Choroid plexus epithelial cell (primary cell): ENCODE measurements at places on chromosomes 3 and 15.

DNA sequence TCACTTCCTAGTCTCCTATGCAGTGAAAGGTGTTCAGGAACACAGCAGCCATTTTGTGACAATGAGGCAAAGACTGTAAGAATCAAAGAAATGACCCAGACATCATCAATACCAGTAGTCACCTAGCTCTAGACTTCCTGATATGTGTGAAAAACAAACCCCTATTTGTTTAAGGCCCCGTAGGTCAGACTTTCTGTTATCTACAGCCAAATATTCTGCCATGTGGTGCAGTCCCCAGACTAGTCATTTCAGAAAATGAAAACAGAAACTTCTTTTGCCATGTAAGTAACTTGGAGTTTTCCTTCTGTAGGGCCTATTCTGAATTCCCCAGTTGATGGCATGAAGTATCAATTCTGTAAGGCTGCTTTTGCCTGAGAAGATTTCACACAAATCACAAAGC is 181.7 kb upstream of the SNTN start:
- DNase-seq = no peak

- DNase-seq = no peak
These were observed 285.0 kb downstream of the CLSTN2 start for GRCh38 chr3:140219923-140220452.

- DNase-seq = no peak
These were observed 17.0 kb upstream of the SENP7 start for GRCh38 chr3:101529816-101530685.

- DNase-seq = no peak
These were observed 60.7 kb downstream of the FSIP1 start for GRCh38 chr15:39721893-39722292.

DNA sequence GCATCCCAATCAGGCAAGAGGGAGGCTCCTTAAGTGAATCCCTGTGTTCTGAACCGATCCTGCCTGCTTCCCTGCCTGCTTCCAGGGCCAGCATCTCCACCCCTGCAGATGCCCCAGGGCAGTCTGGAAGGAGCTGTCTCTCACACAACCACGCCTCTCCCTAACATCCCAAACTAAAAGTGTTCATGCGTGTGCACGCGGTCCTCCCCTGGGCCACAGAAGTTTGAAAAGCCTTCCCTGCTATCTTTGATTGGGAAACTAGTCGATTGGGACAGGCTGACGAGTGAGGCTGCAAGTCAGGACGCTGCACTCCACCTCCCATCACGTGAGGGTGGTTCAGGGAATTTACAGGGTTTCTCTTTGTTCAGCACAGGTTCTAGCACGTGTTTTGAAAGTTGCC is 340.9 kb upstream of the ICE2 start:
- DNase-seq = no peak

- no peak for DNase-seq
These were observed 46.1 kb downstream of the AAGAB start for GRCh38 chr15:67208396-67208795.

DNA sequence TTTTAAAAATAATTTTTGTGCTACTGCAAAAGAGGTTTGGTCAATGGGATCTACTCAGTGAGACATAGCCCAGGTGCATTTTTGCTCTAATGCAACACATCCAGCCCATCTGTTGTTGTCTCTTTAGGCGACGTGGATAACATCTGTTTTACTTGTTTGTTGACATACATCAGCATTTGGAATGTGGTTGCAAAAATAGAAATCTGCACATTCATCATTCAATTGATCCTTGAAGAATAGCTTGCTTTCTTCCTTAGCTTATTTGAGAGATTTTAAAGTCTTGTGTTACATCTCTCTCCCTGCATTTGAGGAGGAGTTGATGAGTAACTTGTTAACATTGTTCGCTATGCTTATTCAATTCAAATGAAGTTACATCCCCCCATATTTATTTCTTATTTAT is 1202.3 kb downstream of the NSUN3 start:
- DNase-seq = no peak

- no peak for DNase-seq
These were observed 60.4 kb downstream of the PLAAT1 start for GRCh38 chr3:193301433-193301832.

GRCh38 chr15:35624881-35625280 is 78.9 kb upstream of the DPH6 start:
- peak; percentile 97 for DNase-seq

DNA sequence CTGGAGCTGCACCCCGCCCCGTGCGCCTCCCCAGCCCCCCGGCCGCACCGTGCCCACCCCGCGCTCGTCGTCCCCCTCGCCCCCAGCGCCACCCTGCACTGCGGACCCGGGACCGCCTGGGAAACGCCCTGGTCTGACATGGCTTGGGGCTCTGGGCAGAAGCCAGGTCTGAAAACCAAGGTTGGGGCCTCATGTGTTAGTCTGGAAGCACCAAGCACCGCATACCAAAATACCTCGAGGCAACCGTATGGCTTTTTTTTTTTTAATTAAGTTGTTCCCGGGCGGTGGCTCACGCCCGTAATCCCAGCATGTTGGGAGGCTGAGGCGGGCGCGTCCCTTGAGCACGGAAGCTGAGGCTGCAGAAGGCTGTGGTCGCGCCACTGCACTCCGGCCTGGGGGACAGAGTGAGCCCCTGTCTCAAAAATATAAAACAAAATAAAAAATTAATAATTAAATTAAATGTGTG is 91.5 kb upstream of the CHD2 start:
- peak; percentile 79 for DNase-seq

DNA sequence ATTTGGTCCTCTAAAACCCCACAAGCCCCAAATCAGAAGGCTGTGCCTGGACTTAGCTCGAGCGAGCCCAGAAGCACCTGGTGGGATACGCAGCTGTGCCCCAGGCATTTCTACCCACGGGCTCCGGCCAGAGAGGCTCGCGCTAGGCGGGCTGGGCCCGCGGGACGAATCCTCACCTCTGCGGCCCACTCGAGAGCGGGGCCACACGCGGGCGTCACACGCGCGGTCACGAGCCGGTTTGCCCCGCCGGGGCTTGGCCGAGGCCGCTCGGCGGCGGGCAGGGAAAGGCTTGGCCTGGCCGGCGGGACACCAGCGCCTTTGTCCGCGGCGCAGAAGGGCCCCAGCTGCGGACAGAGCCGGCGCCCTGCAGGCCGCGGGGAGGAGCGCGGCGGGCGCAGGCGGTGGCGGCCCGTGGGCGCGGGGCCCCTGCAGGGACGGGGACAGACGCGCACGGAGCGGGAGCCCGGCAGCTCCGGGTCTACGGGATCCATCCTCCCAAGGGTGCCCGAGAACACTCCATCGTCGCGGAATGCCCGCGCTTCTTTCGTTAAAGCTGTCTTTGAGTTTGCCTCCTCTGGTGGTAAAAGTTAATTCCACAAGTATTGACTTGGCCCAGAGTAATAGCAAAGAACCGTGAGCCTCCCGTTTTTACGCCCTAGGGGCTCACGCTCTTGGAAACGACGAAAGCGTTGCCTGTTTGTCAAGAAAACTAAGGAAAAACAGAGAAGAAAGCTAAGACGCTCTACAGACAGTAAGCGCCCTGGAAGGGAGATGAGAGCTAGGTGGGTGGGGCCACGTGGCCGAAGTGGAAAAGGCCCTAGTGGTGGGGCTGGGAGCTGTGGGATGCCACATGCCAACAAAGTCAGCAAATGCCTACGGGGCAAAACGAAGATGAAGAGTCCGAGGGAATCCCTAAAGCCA is 26.4 kb downstream of the TYRO3 start:
- DNase-seq = peak; percentile 64

GRCh38 chr15:63573533-63573932 is 23.7 kb upstream of the FBXL22 start:
- peak; percentile 68 for DNase-seq

- no peak for DNase-seq
These were observed 172.7 kb upstream of the PRICKLE2 start for GRCh38 chr3:64398006-64398405.

GRCh38 chr3:100706365-100706764 is 2.9 kb upstream of the TFG start:
- DNase-seq = no peak

DNA sequence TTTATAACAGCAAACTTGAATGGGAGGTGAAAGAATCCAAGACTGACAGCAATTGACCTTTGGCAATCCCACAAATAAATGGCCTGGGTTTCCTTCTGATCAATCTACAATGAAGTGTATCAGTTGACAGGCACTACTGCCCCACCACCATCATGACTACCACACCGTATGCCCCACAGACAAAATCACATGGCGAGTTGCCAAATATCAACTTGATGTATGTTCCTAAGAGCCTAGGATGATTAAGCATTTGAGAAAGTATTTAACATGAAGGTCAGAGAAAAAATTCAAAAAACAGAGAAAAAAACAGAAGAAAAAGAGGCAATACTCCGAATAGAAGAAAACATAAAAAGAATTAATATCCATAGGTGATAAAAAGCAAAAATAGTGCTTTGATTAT is 215.9 kb upstream of the STAC start:
- no peak for DNase-seq

DNA sequence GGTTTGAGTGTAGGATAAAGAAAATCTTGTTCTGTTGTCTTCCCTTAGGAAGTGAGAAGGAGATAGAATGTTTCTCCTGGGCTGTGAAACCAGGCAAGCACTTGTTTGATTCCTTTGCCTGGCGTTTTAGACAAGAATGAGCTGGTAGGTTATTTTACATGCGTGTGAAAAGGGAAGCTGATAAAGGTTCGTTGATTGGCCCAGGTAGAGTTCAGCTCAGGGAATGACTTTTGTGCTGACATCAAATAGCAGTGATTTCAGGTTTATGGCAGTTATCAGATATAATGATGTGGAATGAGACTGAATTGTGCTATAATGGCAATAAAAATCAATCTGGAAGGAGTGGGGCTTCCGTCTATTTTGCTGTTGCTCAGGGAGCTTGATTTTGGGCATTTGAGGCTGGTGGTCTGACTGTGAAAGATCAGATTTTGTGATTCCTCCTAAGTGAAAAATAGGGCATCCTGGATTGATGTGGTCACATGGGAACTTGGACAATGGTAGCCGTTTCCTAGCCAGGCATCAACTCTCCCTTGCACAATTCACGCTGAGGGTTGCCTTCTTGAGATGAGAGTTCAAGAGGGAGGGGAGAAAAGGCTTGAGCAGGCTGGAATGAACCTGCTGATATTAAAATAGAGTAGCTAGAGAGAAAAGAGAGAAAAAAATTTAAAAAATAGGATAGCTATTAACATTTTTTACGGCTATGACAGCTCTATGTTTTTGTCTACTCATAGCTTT is 388.9 kb downstream of the EDEM1 start:
- no peak for DNase-seq

DNA sequence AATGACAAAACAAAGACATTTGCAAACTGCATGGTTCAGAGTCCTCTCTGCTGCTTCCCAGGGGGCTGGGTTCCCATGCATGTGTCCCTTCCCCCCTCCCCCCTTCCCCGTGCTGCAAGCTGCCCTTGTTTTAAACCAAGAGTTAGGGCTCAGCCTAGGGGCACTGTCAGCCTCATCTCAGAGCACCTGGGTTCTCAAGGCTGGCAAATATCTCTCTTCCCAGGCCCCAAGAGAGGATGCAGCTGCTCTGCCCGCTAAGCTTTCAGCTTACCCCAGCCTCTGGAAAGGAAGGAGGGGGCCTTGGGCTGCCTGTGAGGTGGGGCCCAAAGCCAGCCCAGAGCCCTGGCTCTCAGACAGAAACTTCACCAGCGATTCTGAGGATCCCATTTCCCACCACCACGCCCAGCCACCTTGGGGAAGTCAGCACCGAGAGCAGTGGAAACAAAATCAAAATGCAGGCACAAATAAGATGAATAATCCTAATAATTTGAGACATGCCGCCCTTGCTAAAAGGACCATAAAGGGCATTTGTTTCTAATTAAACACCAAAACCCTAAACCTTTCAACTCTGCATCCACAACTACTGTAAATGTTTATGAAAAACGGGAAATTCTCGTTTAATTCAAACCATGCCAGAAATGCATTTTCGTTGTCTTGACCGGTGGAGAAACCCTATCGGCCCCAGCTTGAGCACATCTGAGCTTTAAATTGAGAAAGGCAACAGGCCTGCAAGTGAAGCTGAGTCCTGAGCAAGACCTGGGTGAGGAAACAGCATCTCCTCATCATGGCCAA is 67.7 kb upstream of the WNT5A start:
- no peak for DNase-seq

- no peak for DNase-seq
These were observed 382.9 kb upstream of the DPH6 start for GRCh38 chr15:35928847-35929246.

- DNase-seq = no peak
These were observed 22.2 kb downstream of the GRAMD2A start for GRCh38 chr15:72175186-72176044.

DNA sequence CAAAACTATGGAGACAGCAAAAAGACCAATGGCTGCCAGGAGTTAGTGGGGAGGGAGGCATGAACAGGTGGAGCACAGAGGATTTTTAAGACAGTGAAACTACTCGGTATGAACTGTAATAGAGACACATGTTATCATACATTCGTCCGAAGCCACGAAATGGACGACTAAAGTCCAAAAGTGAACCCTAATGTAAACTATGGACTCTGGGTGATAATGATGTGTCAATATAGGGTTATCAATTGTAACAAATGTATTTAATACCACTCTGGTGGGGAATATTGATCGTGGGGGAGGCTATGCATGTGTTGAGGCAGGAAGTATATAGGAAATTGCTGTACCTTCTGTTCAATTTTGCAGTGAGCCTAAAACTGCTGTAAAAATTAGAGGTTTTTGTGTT is 107.0 kb downstream of the CPN2 start:
- no peak for DNase-seq

- DNase-seq = no peak
These were observed 44.2 kb downstream of the HRH1 start for GRCh38 chr3:11198495-11198894.

- peak; percentile 35 for DNase-seq
These were observed 336.1 kb downstream of the GBE1 start for GRCh38 chr3:81425198-81425868.

- DNase-seq = peak; percentile 75
These were observed 11.8 kb downstream of the TNK2 start for GRCh38 chr3:195896361-195897080.

DNA sequence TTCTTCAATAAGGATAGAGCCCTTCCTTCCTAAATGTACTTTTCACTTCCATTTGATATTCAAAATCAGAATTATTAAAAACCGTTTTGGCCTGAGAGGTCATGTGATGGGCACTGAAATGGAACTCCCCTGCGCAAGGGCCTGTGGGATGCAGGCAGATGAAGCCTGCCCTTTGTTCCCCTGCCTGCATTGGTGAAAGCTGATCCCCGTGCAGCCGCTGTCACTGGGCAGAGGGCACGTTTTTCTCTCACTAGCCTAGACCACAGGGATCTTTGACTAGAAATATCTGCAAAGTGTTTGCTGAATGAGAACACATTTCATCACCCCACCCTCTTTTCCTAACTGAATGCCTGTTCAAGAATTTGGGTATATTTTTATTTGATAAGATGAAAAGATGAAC is 74.9 kb downstream of the TIPARP start:
- peak; percentile 77 for DNase-seq

GRCh38 chr3:46656778-46657556 is 36.5 kb downstream of the ALS2CL start:
- DNase-seq = no peak

DNA sequence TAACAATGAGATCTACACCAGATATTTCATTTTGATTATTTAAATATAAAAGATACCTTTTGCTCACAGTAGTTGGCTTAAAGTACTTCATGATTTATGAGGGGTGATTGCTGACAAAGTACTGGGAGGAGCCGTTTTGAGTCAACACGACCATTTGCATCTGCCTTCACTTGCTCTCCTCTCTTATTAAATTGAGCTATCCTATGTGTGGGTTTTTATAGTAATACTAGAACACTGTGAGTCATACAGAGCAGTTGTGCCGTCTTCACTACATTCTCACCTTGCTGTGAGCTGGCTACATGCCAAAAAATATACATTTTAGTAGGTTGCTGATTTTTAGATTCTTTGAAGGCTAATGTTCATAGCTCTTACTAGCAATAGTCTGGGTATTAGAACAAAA is 161.2 kb downstream of the ALCAM start:
- DNase-seq = peak; percentile 71

GRCh38 chr3:9581742-9582141 is 28.1 kb upstream of the LHFPL4 start:
- no peak for DNase-seq
